ENCODE measurements at places on chromosomes 2 and 18.

DNA sequence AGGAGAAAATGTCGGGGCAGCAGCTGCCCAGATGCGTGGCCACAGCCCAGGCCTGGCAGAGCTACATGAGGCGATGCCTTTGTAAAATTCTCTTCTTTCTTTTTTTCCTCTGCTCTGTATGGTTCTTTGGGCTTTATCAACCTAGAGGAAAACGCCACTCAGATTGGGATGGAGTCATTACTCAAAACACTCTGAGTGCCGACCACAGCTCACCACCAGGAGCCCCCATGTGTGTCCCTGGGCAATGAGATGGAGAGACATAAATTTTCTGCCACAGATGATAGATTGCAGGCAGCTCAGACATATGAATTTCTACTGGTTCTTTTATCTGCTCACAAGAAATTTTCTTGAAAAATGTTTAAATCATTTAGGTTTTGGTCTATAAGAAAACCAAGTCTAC lies 56.0 kb downstream of the PARD6G start:
- DNase-seq = no peak

GRCh38 chr2:128313931-128314347 lies 4.7 kb downstream of the HS6ST1 start:
- DNase-seq = no peak

- DNase-seq = no peak
Observed at GRCh38 chr2:178844269-178844668, 37.0 kb upstream of the TTN start.

DNA sequence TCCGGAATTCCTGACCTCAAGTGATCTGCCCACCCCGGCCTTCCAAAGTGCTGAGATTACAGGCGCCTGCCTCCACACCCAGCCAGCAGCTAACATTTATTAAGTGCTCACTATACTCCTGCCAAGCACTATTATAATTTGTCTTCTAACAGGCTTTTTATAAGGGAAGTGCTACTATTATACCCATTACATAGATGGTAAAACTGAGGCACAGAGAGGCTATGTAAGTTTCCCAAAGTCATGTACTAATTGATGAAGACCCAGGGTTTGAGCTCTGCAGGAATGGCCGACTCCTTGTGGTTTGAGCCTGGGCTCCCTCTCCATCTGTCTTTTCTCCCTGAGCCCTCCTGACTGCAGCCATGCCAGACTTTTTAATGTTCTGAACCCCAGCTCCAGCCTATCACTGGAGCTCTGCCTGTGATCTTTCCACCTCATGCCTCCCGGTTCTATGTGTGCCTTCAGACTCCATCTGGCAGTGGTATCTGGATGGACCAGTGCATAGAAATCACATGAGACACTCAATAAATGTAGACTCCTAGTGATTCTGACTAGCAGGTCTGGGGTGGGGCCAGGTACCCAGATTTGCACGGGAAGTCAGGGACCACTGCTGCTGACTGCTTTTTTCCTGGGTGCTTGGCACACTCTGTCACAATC lies 197.1 kb downstream of the NEDD4L start:
- DNase-seq = no peak

GRCh38 chr18:53070788-53071187 lies 730.8 kb downstream of the DCC start:
- no peak for DNase-seq

DNA sequence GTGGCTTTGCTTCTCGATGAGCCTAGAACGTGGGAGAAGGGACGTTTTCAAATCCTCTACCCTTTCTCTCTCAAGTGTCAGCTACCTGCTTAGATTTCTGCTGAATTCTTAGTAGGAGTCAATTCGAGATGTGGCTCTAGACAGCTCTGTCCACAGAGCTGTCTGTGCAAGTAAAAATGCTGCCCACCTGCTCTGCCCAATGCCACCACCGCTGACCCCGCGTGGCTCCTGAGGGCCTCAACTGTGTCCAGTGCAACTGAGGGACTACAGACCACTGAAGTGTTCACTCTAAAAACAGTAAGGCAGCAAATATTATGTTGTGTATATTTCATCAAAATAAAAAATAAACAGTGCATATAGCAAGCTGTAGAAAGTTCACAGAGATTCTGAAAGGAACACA lies 266.3 kb downstream of the ZNF516 start:
- no peak for DNase-seq

- DNase-seq = no peak
Observed at GRCh38 chr18:75108579-75109318, 100.2 kb downstream of the PTGR3 start.

DNA sequence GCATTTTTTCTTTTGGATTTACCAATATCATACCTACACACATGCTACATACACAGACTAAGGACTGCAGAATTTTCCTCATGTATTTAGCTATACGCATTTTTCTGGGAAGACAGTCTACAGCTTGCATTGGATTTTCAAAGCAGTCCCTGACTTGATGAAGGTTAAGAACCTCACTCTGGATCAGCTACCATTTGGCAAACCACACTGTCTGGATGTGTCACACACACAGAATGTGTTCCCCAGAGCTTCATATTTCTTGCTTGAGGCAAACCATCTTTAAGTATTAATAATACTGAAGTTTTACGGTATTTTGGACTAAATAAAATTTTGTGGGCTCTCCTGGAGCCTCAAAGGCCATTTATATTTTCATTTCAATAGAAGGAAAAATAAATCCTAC lies 102.3 kb downstream of the TCF4 start:
- DNase-seq = no peak

- DNase-seq = no peak
Observed at GRCh38 chr2:31235504-31235902, 1.6 kb downstream of the EHD3 start.

DNA sequence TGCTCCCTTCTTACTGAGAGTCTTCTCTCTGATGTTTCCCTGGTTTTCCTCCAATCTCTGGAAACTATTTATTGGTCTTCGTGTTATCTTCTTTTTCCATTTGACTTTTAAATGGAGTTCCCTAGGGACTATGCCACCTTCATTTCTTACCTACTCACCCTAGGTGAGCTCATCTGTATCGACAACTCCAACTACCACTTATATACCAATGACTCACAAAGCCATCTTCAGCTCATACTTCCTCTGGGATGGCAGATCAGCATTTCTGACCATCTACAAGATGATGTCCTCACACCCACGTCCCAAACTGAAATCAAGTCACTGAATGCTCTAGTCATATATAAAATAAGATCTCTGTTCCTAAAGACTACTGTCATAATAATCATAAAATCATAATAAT lies 40.6 kb downstream of the CFAP210 start:
- no peak for DNase-seq

- DNase-seq = no peak
Observed at GRCh38 chr2:65232636-65233035, 5.0 kb downstream of the ACTR2 start.

GRCh38 chr2:108806371-108807113 lies 20.0 kb downstream of the CCDC138 start:
- no peak for DNase-seq

DNA sequence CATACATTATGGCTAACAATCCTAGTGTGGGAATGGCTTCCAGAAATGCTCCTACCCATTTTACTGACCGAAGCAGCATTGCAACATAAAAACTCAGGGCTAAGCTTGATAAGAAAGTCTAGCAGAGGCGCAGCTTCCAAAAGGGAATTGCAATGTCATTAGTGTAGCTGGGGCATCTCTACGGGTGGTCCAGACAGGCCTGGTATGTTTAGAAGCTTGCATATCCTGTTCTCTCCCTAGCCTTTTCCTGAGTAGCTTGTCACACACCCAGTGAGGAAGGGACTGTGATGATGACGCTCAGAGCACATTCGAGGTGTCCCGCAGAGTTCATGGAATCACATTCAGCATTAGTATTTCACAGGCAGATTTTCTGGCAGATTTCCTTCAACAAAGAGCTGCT lies 38.0 kb upstream of the COL5A2 start:
- DNase-seq = no peak

- no peak for DNase-seq
Observed at GRCh38 chr18:57970356-57971095, 73.5 kb upstream of the NEDD4L start.

- peak; percentile 3 for DNase-seq
Observed at GRCh38 chr2:53422979-53423378, 344.6 kb upstream of the CHAC2 start.

DNA sequence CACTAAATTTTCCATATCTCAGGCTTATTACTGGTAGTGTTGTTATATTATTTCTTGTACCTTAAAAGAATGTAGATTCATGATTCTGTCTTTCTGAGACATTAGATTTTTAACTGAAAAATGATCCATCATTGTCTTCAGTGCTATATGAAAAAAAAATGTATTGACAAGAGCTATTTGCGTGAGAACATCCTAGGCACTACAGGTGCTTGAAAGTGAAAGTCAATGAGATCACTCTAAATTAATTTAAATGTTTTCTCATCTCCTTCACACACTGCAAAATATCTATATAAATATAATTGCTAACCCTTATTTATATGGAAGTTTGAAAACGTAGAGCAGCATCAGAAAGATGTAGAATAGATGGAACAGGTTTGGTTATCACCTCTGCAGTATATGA lies 684.6 kb downstream of the TRIB2 start:
- no peak for DNase-seq

DNA sequence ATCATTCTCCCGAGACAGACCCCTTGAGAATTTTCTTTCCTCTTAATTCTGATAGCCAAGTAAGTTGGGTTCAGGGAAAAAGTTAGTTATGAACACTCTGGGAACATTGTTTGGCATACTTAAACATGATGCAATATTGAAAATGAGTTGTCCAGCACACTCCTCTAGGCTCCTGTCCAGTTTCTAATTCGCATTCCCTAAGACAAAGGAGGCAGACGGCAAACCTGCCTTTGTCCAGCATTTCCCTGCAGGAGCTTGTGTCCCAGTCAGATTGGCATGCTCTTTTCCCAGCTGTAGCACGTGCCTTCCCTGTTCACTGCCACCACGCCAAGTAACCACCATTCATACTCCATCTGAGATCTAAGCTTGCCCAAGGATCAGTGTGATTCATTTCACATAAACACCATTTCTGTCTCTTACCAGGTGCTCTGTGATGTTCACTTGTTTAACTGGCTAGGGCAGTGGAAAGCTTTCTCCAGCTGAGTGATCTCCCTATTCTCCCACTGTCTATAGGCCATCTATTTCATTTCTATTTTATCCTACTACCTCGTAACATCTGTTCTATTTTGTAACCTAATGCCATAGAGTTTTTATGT lies 150.0 kb upstream of the EPB41L3 start:
- no peak for DNase-seq

- DNase-seq = no peak
Observed at GRCh38 chr2:8300905-8301304, 381.0 kb upstream of the ID2 start.

- no peak for DNase-seq
Observed at GRCh38 chr2:6215053-6215452, 522.9 kb downstream of the SOX11 start.

DNA sequence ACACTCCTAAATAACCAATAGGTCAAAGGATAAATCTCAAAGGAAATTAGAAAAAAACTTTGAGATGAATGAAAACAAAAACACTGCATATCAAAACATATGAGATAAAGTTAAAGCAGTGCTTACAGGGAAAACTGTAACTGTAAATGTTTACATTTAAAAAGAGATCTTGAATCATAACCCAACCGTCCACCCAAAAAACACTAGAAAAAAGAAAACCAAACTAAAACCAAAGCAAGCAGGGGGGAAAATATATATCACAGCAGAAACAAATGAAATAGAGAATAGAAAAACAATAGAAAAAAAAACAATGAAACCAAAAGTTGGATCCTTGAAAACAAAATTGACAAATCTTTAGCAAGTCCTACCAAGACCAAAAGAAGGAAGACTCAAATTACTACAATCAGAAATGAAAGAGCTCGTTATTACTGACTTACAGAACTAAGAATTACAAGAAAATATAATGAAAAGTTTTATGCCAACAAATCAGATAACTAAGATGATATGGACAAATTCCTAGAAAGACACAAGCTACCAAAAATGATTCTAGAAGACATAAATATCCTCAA lies 65.6 kb downstream of the TLK1 start:
- no peak for DNase-seq

- DNase-seq = no peak
Observed at GRCh38 chr18:58847383-58848071, 17.1 kb upstream of the ZNF532 start.
